Right lung (tissue), 10 donors: ENCODE measurements at places on chromosomes 2 and 18. TPM values are rescaled to one million over a fixed set of nuclear protein-coding genes. Genes with fewer than 3 reads are reported as not detected.

The TMEM17 gene
- 4.9 TPM for polyA plus RNA-seq

DNA sequence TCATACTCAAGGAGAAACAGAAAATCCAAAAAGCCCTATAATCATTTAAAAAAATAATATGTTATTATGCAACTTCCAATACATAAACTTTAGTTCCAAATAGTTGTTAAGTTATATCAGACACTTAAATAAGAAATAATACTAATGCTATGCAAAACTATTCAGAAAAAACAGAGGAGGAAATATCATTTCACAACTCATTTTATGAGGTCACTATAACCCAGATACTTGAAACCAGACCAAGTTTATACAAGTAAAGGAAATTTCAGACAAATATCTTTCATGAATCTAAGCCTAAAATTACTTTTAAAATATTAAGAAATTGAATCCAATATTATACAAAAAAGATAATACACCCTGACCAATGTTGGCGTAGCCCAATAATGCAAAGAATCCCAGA, 260.8 kb downstream of the CD226 start:
- no peak for DNase-seq

The ILKAP gene
- polyA plus RNA-seq = 49.7 TPM

- no peak for DNase-seq
Observed at GRCh38 chr2:119292226-119292625, 68.6 kb downstream of the STEAP3 start.

GRCh38 chr2:236133410-236134012, 34.7 kb downstream of the GBX2 start:
- no peak for DNase-seq

The FRZB gene
- 2.6 TPM for polyA plus RNA-seq

The NUP35 gene
- polyA plus RNA-seq = 30.4 TPM

DNA sequence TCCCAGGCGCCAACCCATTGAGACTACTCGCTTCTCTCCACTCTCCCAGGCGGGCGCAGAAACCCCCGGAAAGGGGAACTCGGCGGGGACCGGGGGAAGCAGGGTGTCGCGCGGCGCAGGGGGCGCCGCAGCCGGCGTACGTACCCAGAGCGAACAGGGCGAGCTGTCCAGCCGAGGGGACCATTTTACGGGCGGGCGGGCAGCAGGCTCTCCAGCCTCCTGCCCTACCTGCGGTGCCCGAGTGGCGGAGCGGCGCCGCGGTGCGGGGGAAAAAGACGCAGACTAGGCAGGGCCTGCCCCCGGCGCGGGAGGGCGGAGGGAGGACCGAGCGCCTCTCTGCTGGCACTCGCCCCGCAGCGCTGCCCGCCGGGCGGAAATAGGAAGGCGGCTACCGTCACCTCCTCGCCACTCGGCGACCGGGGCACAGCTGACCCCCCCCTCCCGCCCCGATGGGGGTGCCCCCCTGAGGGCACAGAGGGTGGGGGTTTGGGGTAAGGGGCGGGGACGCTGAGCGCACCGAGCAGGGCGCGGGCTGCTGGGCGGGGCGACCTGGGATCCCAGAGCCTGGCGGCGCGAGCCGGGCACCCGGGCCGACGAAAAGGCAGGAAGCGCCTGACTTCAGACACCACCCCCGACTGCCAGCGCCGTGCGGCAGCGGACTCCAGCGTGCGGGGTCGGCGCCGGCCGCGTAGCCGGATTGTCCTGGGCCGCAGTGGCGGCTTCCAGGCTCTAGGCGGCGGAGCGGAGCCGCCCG, at the start of gene TGFA:
Gene TGFA (minus strand): TSS at position 243 of the 754 bp plus-strand sequence. CDS start 59 bp downstream, at position 184.
- peak; percentile 36 for DNase-seq

The PDIA6 gene
- polyA plus RNA-seq = 305 TPM

The SLC4A5 gene
- 5.2 TPM for polyA plus RNA-seq

- no peak for DNase-seq
Observed at GRCh38 chr2:3280683-3281520, 96.7 kb downstream of the EIPR1 start.

The IL36A gene
- not detected for polyA plus RNA-seq

The PMAIP1 gene
- polyA plus RNA-seq = 3.4 TPM

DNA sequence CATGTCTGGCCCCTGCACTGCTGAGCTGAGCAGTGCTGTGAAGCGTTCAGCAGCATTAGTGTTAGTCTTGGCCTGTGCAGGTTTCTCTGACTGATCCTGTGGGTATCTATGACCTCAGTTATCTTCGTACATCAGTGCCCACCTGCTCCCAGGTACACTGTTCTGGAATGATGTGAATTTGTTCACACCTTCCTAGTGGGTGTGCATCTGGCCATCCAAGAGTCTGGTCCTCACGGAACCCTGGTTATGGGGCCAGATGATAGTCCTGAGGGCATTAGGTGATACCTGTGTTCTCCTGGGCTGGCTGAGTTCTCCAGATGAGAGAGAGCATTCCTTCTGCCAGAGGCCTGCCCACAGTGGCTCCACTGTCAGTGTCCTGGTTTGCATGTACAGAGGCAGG, 57.2 kb downstream of the INPP4A start:
- no peak for DNase-seq

- no peak for DNase-seq
Observed at GRCh38 chr2:37232131-37232933, 874 bp downstream of the NDUFAF7 start.

- DNase-seq = no peak
Observed at GRCh38 chr2:69798909-69799526, 30.4 kb upstream of the GMCL1 start.

GRCh38 chr18:75344161-75344560, 83.3 kb downstream of the SMIM21 start:
- no peak for DNase-seq
